ENCODE measurements at places on chromosomes 3 and 15.

GRCh38 chr15:67419705-67420104 is 101.2 kb upstream of the C15orf61 start:
- DNase-seq = no peak

- no peak for DNase-seq
Measured at GRCh38 chr3:148020861-148021260, 611.7 kb downstream of the ZIC1 start.

DNA sequence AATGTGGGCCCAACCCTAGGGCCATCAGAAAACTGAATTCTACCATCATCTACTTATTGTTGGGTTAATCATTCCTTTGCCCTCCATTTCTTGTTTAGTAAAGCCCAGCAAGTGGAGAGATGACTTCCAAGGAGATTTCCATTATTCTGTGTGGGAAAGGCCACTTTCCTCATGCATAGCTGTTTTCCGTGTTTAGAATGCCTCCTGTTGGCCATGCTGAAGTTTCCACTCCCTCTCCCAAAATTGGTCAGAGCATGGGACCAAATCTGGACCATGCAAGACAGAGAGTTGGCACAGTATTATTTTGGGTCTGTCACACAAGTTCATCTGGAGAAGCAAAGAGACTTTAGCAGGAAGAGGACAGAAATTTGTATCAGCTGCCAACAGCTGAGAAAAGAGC is 15.3 kb upstream of the SUSD5 start:
- DNase-seq = no peak

GRCh38 chr3:129593595-129594339 is 12.7 kb downstream of the PLXND1 start:
- DNase-seq = no peak

GRCh38 chr15:101320501-101321052 is 25.5 kb upstream of the SNRPA1 start:
- peak; percentile 67 for DNase-seq

DNA sequence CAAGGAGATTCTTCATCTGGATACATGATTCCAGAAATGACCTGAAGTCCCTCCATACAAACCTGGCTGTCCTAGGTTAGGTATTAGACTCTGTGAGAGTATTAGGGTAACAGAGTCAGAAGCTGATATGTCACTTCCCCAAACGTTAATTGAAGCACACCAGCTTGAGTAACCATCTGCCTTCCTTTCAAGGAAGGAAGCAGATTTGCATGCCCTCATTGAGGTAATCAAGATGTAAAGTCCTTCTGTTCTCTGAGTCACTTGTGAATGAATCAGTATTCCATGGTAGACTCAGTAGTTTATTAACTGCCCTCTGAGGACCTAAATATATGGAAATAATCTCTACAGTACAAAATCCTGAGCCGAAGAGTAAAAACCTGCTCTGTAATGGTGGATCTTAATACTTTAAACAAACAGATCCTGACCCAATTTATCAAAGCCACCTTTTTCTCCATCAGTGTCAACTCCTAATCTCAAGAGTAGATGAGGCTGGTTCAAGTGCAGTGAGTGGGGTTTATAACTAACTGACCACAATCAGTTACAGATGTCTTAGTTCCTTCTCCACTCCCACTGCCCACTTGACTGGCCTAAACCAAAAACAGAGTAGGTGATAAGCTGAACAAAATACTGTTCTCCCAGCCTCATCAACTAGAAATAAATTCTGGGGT is 246.2 kb upstream of the CHRM5 start:
- DNase-seq = peak; percentile 62

DNA sequence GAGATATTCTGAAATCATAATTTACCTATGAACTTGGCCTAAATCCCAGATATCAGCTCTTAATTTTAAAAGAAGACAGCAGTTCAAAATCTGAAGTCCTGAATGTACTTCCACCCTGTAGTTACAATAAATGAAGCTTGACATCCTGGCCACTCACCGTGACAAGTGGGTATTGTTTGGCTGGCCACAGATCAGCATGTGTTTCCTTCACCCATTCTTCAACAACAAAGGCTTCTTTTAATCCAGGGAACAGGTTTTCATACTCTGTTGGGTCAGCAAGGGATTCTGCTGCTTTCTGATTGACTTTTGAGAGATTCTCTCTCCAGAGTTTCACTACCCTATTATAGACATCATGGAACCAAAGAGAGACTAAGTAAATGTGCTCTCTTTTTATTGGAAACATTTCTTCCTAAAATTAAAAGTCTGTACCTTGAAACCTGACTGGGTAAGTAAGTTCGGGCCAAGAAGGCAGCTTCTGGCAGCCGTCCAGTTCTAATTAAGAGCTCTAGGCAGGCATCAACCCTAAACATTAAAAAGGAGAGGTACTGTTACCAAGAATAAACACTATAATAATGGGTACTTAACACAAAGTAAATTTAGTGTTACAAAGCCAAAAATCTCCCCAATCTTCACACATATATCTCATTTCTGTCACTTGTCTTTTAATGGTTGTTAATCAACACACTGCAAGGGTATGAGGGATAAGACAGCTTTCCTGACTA is 15.2 kb downstream of the MRPS22 start:
- DNase-seq = no peak

- DNase-seq = peak; percentile 67
Measured at GRCh38 chr3:14204515-14205284, 26.1 kb downstream of the LSM3 start.

DNA sequence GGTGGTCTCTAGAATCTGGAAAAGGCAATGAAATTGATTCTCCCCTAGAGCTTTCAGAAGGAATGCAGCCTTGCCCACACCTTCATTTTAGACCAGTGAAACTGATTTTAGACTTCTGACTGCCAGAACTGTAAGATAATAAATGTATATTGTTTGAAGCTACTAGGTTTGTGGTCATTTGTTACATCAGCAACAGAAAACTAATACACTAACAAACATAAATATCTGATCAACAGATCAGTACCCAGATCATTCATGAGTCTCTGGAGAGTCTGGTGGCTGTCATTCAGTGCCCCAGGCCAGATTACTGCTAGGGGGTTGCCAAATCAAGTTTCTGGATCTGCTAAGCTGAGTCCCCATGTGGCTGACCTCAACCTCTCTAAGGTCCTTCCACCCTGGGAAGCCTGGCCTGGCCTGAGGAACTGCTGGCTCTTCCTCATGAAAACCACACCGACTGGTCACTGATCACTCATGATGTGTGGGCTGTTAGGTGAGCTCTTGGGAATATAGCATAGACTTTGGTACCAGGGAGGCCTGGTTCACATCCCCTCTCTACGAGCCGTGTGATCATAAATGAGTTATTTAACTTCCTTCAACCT is 11.1 kb upstream of the LACTB start:
- DNase-seq = no peak

DNA sequence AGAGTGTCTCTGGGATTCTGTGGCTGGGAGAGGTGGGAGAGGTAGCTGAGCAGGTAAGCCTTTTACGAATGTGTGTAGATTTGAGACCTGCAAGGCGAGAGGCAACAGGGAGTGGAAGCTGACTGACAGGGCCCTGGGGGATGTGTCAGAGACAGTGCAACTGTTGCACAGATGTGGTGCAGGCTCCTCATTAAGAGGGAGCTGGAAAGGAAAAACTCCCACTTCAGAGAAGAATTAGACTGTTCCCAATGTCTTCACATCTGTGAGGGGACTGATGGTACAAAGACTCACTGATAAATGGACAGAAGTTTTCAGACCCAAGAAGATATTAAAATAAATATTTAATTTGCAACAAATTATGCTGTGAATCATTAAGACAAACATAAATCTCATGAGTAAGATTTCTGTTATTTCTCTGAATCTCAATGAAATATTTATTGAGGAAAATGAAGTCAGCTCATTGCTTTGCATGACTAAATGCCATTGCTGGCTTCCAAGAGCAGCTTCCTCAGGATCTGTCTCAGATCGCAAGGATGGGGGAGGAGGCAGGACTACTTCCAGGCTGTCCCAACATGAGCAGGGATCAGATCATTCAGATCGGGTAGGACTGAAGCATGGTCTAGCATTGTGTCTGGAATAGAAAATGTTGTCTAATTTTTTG is 127.3 kb upstream of the ROPN1 start:
- peak; percentile 95 for DNase-seq

GRCh38 chr15:91281947-91282346 is 181.9 kb downstream of the SV2B start:
- no peak for DNase-seq

GRCh38 chr3:135869439-135870105 is 96.0 kb upstream of the PPP2R3A start:
- DNase-seq = peak; percentile 55

- DNase-seq = peak; percentile 46
Measured at GRCh38 chr3:191499307-191500080, 38.5 kb downstream of the PYDC2 start.

All from fibroblast of skin of right biceps (primary cell).